ENCODE measurements at places on chromosomes 2 and 18.

GRCh38 chr2:206263959-206264603, 10.4 kb upstream of the ZDBF2 start:
- DNase-seq: no peak

DNA sequence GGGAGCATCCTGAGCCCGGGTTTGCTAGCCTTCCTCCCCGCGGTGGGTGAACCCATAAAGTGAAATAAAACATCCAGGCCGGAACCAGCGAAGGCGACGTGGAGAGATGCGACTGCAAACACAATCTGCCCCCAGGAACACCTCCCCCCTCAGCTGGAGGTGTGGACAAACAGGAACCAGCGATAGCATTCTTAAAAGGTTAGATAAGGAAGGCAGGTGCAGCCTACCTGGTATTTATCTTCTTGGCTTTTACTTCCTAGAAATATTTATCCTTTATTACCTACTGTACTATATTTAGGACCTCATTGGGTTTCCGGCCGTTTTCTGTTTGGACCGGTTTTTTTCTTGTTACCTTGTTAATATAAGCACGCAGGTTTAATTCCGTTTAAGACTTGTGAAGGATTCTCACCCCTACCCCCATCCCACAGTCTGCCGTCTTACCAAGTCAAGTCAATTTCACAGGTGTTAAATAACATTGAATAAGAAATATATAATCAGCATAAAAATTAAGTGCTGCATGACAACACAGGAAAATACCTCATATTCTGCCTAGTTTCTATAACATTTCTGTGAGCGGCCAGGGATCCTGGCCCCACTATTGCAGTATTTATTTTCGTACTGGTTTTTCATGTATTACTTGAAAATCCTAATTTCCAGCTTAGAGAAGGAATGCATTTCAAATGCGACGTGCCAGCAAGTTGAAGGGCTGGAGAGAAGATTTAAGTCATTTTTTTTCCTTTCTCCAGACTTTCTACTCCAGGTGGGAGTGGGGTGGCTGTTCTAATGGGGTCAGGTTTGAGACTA, 224.0 kb upstream of the ID2 start:
- DNase-seq: no peak

DNA sequence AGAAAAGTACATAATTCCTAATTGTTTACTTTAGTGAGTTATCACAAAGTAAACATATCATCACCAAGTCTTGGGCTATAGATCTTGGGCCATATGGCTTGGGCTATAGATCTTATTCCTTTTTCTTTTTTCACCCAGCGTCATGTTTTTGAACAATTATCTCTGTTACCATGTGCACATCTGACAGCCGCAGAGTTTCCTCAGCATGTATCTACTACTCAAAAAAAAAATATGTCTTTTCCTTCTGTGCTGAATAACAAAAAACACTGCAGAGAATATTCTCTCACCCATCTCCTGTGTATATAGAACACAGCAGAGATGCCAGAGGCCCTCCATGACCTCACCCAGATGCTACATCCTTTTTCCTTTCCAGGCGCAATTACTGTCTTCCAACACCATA, 76.2 kb upstream of the MYO3B start:
- no peak for DNase-seq

DNA sequence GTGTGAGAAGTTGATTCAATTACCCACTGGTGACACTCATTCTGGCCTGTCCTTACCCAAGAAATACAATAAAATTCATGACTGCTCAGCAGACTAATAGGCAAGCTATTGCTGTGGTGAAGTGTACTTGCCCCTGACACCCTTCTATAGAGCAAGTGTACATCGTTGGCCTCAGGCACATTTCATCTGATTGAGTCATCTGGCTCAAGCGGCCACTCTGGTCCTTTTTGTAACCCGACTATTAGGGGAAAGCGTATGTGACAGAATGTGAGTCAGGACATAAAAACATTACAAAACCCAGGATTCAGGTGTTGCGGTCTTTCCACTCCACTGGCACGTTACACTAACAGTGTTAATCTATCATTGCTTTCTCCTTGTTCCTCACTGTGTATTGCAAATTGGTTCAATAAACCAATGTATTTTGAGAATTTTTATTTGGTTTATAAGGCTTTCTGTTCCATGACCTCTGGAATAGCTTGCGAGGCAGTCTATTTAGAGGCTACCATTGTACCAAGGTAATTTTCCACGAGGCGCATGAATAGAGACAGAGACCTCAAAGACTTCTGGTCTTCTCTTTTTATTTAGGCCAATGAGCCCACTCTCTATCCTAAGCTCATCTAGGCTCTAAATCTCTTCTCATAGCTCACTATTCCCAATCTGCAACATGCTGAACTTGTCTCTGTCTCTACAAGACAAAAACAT, 10.2 kb upstream of the TTC32 start:
- peak; percentile 46 for DNase-seq

- no peak for DNase-seq
These were observed 10.4 kb upstream of the EN1 start for GRCh38 chr2:118857677-118858484.

GRCh38 chr2:33848486-33848885, 249.4 kb upstream of the FAM98A start:
- peak; percentile 49 for DNase-seq

- DNase-seq: no peak
These were observed 80.3 kb downstream of the CDCA7 start for GRCh38 chr2:173434762-173435569.

DNA sequence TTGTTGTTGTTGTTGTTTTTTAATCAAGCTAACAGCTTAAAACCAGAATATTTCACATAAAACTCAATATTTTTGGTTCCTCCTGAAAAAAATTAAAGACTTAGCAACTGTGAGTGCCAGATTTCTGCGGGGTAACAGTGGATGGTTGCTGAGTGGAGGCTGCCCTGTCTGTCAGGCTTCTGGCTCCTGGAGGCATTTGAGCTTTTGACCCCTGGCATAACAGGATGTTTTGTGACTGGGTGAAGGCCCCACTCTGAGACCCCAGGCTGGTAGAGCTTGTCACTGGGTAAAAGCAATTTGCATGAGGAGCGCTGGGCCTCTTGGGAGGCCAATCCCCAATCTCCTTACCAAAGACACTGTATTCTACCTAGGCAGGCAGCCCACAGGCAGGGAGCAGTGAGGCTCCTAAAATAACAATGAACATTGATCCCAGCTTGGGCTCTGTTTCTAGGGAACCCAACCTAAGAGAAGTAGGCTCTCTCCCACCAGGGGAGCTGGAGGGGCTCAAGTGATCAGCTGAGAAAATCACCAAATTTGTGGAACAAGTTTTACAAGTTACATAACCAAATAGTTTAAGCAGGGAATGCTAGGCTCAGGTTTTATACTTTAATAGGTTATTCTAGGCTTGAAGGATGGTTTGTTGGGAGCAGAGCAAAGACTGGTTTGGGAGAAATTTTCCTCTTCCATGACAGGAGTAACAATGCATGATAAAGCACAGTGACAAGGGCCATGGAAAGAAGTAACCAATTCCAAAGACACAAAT, 5.9 kb upstream of the SPRED2 start:
- DNase-seq: no peak

- DNase-seq: no peak
These were observed 83.6 kb downstream of the ASXL2 start for GRCh38 chr2:25794544-25795276.

GRCh38 chr2:96945014-96945413, 41.4 kb downstream of the FAM178B start:
- no peak for DNase-seq

DNA sequence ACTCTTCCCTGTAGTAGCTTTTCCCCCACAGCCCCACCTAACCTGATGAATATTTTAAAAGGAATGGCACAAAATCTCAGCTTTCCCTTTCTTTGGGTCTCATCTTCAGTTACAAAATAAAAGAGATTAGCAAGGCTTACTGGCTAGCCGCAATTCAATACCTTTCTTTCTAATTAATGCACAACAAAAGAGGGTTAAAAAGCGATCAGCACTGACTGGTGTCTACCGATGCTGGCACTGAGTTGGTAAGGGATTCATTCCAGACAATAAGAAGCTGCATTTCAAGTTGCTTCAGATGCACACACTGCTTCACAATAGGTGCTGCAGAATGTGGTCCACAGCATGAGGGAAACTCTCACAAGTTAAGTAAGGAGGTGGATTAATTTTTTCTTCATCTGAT, 41.9 kb downstream of the HDHD2 start:
- no peak for DNase-seq

- no peak for DNase-seq
These were observed 23.9 kb downstream of the DCC start for GRCh38 chr18:52363861-52364260.

DNA sequence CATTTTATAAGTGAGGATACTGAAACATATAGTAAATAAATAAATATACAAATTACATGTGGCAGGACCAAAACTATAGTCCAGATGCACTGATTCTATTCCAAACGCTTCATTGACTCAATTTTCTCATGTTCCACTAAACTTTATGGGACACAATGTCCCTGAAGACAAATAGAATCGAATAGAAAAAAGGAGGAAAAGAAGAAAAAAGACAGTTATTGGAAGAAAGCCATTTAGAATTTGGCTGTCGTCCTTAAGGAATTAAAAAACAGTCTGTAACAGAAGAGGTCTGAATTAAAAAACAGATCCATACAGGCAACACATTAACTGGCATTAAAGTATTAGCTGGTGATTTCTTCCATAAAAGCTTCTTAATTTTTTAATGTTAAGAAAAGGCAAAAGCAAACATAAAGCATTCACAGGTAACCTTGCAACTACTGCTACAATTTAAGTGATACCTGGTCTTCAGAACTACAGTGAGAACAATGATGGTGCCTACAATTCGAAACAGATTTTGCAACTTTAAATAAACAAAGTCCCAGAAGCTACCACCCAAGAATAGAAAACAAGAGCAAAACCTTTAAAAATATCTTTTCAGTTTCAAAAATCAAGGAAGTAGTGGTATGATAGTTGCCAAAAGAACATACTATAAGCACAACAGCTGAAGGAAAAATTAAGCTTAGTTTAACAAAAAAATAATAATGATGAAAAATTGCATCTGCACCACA, 17.4 kb upstream of the CHAC2 start:
- no peak for DNase-seq

GRCh38 chr18:24819141-24819890, 358.9 kb downstream of the HRH4 start:
- no peak for DNase-seq
